ENCODE measurements at places on chromosomes 2 and 18.

- DNase-seq: no peak
Observed at GRCh38 chr2:187008111-187008510, 159.1 kb upstream of the ZSWIM2 start.

- peak; percentile 41 for DNase-seq
Observed at GRCh38 chr2:100416935-100417710, at the start of gene CHST10. CHST10 (minus strand) TSS chr2:100417668; CDS start chr2:100406675, 10,993 bp downstream.

GRCh38 chr2:53933329-53933728, 37.5 kb downstream of the PSME4 start:
- DNase-seq: no peak

DNA sequence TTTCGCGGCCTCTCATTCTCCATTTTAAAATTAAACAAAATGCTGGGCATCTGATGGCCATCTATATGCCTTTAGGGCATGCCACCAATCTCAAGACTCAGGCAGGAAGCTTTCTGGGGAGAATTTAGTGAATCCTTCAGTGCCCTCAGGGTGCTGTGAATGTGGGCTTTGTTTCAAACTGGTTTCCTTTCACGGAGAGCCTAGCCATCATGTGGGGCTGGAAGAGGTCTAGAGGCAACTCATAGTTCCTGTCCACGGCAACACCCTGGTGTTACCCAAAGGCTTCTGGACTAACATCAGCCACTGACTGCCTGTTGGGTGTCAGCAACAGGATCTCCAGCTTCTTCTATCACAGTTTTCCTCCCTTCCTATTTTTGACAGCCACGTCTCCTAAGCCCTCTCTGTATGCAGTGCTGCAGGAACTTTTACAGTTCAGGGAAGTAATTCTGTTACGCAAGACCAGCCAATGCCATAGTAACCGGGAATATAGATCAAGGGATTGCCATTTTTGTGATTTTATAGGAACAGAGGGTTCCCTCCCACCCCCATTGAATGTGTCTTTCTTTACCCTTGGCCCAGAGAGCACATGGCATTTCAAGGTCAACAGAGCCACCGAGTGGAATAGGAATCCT, 7.9 kb upstream of the WDR33 start:
- no peak for DNase-seq

GRCh38 chr2:59176737-59177136, 935.6 kb upstream of the FANCL start:
- DNase-seq: no peak

DNA sequence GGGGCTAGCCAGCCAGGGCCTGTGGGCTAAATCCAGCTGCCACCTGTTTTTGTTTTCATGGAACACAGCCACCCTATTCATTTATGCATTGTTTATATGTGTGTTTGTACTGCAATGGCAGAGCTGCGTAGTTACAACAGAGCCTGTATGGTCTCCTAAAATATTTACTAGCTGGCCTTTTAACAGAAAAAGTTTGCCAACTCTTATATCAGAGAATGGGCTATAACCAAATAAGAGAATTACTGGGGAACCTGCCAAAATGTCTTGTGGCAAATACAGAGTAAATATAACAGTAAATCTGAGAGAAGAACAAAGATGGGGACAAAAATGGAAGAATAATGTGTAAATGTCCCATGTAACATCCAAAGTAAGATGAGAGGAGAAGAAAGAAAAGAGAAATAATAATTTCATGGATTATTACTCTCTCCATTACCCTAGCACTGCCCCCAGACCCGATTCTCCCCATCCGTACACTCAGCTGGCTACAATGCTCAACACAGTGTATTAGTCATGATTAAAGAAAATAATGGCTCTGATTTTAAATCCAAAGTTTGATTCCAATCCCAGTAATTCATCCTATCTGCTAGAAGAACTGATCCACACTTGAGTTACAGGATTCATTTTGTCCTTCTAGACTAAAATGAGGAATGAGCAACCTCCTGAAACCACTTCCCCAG, 249.3 kb downstream of the LRATD1 start:
- DNase-seq: no peak

- no peak for DNase-seq
Observed at GRCh38 chr2:6940820-6941219, 23.6 kb downstream of the RNF144A start.

DNA sequence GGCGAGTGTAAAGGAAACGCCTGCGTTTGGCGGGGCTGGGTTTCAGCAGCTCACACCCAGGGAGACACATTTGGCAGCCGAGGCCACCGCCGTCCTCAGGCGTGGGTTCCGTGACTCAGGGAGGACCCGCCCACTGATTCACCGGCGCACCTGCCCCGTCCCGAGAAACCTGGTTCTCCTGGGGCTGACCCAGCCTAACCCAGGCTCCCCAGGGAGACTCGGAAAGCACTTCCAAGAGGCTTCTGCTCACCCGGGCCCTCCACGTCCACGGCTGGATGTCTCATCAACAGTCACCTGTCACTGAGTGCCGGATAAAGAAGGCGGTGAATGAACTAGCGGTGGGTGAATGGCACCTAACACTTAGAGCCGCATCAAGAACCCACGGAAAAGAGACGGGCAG, 126.4 kb upstream of the CTDP1 start:
- DNase-seq: no peak

DNA sequence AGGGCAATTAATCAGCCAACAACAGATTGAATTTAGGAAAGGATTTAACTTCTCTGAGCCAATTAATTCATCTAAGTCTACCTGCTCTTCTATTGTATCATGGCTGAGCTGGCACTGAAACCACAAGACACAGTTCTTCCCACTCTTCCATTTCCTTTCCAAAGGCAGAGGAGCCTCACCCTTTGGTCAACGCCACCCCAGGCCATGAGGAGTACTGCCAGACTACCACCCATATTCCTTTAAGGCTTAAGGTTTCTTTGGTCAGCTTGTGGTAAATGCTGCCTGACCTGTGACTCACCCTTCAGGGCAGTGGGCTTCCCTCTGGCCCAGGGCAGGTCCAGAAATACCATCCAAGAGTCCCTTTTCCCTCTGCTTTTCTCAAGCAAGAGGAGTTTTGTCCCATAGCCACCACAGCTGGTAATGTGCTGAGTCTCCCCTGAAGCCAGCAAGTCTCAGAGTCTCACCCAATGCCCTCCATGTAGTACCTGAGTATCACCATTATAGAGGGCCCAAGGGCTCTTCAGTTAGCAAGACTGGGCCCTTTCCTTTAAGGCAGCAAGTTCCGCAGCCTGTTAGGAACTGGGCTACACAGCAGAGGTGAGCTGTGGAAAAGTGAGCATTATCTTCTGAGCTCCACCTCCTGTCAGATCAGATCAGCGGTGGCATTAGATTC, 900.5 kb upstream of the CRIM1 start:
- no peak for DNase-seq
